ENCODE measurements at places on chromosomes 7 and 10.
A peak's percentile ranks its signal among the peaks of the same experiment; 100 is the strongest.

GRCh38 chr7:43767311-43767710 lies 8.8 kb downstream of the BLVRA start:
- DNase-seq: no peak

GRCh38 chr7:94436700-94437099 lies 42.0 kb downstream of the COL1A2 start:
- no peak for DNase-seq

DNA sequence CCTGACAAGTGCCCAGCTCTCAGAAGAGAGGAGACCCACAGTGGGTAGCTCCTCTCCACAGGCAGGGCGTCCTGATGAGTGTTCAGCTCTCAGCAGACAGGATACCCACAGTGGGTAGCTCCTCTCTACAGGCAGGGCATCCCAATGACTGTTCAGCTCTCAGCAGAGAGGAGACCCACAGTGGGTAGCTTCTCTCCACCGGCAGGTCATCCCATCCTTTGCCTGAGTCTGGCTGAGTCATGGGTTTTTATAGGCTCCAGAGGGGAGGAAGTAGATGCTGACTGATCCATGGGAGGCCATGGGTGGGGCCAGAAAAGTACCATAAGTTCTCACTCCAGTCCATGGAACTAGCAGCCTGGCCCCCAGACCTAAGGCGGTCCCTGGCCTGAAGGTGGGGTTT lies 18.5 kb downstream of the CFAP70 start:
- no peak for DNase-seq

DNA sequence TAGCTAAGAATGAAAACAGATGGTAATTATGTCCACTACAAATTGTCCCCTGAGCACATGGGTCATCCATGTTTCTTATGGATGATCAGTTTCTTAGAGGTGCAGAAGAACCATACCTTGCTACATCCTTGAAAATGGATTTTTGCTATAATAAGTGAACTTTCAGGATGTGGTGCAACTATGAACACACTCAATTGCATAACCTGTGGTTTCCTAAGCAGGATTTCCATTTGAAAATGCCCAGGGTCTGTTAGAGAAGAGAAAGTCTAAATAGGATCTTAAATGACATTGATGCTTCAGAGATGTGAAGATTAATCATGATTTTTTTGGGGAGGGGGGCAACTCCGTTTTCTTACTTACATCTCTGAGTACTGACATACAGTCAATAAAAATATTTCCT lies 39.6 kb upstream of the CACNB2 start:
- DNase-seq: no peak

- DNase-seq: no peak
These were observed 136.5 kb upstream of the ADARB2 start for GRCh38 chr10:1873661-1874315.

- DNase-seq: peak; percentile 18
These were observed 68.7 kb upstream of the PAPSS2 start for GRCh38 chr10:87590705-87591588.

DNA sequence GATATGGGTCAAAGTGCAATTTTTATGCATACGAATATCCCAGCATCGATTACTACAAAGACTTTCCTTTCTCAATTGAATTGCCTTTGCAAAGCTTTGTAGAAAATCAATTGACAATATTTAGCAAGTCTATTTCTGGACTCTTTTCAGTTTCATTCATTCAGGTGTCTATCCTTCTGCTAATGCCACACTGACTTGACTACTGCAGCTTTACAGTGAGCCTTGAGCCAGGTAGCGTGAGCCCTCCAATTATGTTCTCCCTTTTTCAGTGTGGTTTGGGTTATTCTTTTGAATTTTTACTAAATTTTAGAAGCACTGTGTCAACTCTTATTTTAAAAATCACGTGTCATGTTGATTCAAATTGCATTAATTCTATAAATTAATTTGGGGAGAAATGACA lies 19.5 kb upstream of the AKR1E2 start:
- DNase-seq: no peak

DNA sequence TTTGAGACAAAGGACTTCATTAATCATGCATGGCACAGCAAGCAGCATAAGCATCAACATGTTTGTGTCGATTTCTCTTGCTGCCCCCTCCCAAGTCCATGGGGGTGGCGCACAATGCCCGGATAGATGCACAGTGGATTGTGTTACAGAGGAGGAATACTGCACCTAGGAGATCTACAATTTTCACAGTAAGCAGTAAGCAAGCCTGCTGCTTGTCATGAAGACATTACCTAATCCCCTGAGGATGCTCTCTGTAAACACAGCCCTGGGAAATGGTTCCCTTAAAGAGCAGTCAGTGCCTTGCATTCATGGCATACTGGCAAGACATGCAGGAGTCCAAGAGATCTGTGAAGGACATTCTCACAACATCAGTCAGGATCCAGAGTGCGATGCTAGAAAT lies 137.7 kb downstream of the ETV1 start:
- peak; percentile 70 for DNase-seq

GRCh38 chr10:96752375-96752774 lies 32.1 kb upstream of the PIK3AP1 start:
- no peak for DNase-seq

- peak; percentile 65 for DNase-seq
These were observed at the start of gene ADRA2A for GRCh38 chr10:111076682-111077478. Gene ADRA2A (plus strand): TSS chr10:111077029. CDS start chr10:111077997, 968 bp downstream.

- no peak for DNase-seq
These were observed 175.7 kb upstream of the AUTS2 start for GRCh38 chr7:69422574-69422985.

- DNase-seq: no peak
These were observed 83.7 kb downstream of the CYP2C19 start for GRCh38 chr10:94846204-94846603.

- DNase-seq: peak; percentile 79
These were observed 27.8 kb upstream of the NUB1 start for GRCh38 chr7:151313857-151314256.

GRCh38 chr7:110564246-110564645 lies 526.7 kb upstream of the LRRN3 start:
- DNase-seq: no peak

DNA sequence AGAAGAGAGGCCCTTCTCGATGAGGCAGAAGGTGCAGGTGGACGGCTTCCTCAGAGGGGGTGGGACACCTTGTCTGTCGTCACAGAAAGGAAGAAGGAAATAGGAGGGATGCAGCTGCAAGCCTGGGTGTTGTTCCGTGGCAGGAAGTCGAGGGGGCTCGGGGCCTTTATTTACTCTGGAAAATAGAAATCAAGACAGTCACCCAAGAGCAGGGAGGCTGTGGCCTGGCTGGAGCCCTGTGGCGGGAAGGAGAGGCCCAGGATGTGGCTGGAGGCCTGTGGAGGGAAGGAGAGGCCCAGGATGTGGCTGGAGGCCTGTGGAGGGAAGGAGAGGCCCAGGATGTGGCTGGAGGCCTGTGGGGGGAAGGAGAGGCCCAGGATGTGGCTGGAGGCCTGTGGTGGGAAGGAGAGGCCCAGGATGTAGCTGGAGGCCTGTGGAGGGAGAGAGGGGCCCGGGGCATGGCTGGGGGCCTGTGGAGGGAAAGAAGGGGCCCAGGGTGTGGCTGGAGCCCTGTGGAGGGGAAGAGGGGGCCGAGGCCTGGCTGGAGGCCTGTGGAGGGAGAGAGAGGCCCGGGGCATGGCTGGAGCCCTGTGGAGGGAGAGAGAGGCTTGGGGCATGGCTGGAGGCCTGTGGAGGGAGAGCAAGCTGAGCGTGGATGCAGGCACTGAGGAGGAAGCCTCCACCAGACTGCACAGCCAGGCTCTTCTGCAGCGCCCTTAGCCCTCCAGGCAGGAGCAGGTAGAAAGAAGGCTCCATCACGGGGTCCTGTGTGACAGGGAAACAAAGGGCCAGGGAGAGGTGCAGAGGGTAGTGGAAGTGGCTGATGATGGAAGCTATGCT lies 97.3 kb upstream of the SFMBT2 start:
- DNase-seq: no peak

DNA sequence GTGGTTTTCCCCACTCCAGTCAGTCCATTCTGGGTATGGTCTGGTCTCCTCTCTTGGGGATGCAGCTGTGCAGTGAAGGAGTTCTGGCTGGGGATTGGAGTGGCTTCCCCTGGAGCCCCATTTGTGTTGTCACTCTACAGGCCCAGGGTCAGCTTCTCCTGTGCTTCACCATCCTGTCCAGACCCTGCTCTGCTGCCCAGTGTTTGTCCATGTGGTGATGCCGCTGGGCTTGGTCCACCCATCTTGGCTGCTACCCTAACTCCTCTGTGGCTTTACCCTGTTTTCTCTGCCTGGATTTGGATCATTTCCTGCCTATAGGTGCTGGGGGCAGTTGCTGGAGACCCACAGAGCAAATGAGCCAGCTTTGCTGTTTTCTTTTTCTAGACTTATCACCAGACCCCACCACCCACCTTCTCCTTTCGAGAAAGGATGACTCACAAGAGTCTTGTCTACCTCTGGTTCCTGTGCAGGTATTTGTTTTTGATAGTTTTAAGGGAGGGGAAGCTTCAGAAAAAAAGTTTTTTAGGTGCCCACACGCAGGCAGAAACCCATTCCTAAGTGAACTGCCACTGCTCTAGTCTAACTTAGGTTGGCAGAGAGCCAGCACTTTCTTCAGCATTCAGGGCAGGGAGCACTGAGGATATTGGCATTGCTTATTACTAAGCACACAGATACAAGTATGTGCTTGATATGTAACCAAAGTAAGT lies 8.5 kb downstream of the ZDHHC16 start:
- no peak for DNase-seq

- DNase-seq: no peak
These were observed 40.0 kb upstream of the TRIL start for GRCh38 chr7:28998105-28998504.

DNA sequence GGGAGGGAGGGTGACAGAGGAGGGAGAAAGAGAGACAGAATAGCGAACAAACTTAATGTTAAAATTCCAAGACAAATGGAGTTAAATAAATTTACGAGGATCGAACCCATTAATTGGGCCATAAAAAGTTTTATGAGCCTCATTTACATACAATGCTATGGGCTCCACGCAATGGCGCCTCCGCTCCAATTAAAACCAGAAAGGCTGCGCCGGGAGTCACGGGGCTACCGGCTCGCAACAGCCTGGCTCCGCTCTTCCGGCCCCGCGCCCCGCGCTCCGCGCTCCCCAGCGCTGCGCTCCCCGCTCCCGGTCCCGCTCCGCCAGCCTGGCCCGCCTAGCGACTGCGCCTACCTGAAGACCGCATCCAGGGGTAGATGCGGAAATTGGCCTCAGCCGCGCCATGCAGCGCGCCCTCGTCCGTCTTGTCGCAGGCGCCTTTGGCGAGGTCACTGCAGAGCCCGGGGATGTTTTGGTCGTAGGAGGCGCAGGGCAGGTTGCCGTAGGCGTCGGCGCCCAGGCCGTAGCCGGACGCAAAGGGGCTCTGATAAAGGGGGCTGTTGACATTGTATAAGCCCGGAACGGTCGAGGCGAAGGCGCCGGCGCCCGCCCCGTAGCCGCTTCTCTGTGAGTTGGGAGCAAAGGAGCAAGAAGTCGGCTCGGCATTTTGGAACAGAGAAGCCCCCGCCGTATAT lies 513 bp downstream of the HOXA7 start:
- DNase-seq: peak; percentile 70

DNA sequence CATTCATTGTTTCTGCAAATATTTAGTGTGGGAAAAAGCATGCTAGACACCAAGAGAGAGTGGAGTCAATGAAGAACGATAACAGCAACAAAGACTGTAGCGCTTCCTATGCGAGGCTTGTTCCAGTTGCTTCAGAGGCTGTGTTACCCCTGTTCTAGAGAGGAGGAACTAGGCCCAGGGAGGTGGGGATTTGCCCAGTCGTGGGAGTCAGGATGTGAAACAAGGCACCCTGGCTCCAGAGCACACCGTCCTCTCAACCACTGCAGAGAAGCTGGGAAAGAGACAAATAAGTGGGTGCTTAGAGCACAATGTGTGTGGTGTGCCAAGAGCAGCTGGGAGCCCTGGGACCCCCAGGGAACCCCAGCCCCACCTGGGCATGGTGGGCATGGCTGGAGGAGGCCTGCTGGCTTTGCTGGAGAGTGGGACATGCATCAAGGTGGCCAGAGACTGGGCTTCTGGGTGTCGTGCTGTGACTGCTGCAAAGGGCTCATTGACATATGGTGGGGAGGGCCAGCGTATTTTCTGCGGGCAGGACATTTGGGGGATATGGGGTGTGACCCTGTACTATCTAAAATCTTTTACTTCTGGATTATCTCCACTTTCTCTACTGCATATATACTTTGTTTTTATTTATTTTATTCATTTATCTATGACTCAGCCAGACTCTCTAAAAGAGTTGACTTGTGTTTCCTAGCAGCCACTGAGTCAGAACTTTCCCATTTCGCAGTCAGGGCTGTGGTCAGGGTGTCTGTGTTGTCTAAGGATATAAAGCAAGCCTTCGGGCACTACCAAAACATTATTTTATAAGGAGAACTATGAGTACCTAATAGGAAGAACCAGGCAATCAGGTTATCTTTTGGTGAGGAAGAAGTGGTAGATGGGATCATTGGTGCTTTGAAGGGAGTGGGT lies 95.4 kb downstream of the TCF7L2 start:
- peak; percentile 83 for DNase-seq

DNA sequence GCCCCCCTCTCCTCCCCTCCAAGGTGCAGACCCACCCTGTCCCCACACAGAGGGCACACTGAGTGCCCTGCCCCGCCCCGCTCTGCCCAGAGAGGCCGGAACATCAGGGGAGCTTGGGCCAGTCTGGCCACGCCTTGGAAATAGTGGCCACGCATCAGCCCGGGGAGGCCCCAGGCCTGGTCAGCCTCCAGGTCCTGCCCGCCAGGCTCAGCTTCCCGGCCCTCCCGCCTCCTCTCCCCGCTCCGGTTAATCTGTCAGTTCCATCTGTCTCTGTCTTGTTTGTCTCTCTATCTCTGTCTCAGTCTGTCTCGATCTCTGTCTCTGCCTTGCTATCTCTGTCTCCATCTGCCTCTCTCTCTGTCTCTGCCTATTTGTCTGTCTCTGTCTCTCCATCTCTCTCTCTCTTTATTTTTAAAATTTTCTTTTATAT lies 28.9 kb upstream of the TNRC18 start:
- DNase-seq: peak; percentile 35

- DNase-seq: no peak
These were observed 11.2 kb downstream of the SFTPD start for GRCh38 chr10:79937701-79938151.

- DNase-seq: no peak
These were observed 27.3 kb upstream of the KNDC1 start for GRCh38 chr10:133132473-133133291.

DNA sequence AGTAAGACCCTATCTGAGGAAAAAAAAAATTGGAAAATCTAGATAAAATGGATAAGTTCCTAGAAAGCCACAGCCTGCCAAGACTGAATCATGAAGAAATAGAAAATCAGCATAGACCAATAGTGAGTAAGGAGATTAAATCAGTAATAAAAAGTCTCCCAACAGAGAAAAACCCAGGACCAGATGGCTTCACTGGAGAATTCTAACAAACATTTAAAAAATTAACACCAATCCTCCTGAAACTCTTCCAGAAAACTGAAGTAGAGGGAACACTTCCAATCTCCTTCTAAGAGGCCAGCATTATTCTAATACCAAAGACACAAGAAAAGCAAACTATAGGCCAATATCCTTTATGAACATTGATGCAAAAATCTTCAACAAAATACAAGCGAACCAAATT lies 8.8 kb upstream of the LIMK1 start:
- peak; percentile 18 for DNase-seq
